ENCODE measurements at places on chromosomes 13 and 19.

DNA sequence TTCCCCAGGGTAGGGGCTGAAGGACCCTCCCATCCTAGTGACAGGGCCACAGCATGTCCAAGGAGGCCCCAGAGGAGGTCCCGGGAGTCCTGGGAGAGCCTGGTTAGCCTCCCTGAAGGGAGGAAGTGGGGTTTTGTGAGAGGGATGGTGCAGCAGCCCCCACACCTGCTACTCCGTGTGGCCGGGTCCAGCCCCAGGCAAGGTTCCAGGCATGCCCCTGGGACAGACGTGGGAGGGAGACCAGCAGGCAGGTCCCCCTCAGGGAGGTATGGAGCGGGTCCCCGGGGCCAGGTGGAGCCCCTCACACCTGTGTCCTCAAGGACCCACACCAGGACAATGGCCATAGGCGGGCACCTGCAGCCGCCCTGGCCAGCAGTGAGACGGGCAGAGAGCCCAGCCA lies 1.9 kb upstream of the F7 start:
- no peak for DNase-seq

GRCh38 chr13:57857945-57858344 lies 226.4 kb downstream of the PCDH17 start:
- DNase-seq: no peak

- no peak for DNase-seq
Observed at GRCh38 chr13:72186730-72187422, 319.9 kb upstream of the DACH1 start.

DNA sequence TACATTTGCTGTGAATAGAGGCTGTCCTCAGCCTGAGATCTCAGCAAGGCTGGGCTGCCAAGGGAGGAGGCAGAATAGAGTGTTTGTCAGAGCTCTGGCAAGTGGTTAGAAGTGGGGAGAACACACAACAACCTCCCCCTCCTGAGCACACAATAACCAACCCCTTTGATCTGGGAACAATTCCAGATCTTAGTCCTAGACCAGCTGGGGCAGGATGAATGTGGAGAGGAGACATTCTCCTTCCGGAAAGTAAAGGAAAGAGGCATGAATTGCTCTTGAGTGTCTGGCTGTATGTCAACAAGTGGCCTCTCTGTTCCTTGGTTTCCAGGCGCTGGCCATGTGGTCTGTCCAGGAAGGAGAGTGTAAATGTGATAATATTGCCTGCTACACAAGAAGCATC lies 114.9 kb upstream of the TMTC4 start:
- DNase-seq: peak; percentile 82

DNA sequence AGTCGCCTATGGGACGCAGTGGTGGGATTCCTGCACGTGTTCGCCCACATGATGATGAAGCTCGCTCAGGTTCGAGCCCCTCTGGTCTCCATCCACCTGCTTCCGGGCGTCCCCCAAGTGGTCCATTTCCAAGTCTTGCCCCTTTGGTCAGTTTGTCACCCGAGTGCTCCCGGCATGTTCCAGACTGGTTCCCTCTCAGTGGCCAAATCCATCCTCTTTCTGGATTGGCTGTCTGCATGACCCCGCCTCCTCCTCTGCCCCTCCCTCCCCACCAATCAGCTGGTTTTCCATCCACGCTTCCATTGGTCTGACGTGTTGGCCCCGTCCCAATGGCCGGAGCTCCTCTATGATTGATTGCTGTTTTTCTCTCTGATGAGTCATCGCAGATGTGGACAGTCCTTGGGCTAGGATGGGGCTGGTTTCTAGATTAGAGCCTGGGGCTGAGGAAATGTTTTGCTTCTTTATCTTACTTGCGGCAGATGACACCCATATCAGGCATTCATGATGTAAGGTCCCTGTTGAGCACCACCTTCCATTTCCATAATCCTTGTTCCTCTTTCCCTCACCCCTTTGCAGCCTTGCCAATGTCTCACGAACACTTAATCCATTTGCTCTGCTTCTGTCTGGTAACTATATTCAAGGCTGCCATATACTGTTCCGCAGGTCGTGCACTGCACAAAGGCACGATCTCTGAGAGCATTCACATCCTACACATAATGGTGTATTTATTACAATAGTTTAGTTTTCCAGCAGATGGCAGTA lies 73.8 kb downstream of the MAP4K1 start:
- DNase-seq: peak; percentile 51

GRCh38 chr13:66207610-66208009 lies 1022.5 kb downstream of the PCDH9 start:
- no peak for DNase-seq

- no peak for DNase-seq
Observed at GRCh38 chr19:6023085-6023682, 45.2 kb upstream of the RANBP3 start.

- DNase-seq: no peak
Observed at GRCh38 chr13:86569974-86570373, 770.8 kb upstream of the SLITRK6 start.

- no peak for DNase-seq
Observed at GRCh38 chr19:36527873-36528193, 238 bp downstream of the ZNF260 start.

GRCh38 chr13:79560954-79561353 lies 80.0 kb downstream of the NDFIP2 start:
- no peak for DNase-seq

GRCh38 chr19:56105090-56105701 lies 15.9 kb downstream of the ZNF787 start:
- no peak for DNase-seq

GRCh38 chr13:73684286-73684685 lies 449.9 kb downstream of the KLF12 start:
- peak; percentile 1 for DNase-seq

DNA sequence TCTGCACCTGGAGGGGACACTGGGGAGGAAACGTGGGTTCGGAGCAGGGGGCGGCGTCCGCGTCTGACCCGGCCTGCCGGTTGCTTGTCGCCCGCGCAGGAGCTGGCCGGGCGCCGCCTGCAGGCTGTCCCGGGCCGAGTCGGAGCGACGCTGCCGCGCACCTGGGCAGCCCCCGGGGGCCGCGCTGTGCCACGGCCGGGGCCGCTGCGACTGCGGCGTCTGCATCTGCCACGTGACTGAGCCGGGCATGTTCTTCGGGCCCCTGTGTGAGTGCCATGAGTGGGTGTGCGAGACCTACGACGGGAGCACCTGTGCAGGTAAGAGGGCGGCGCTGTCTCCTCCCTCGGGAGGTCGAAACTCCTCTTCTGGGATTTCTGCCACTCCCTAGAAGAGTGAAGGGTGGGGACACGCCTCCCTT lies 1.3 kb downstream of the ITGBL1 start:
- DNase-seq: peak; percentile 1

DNA sequence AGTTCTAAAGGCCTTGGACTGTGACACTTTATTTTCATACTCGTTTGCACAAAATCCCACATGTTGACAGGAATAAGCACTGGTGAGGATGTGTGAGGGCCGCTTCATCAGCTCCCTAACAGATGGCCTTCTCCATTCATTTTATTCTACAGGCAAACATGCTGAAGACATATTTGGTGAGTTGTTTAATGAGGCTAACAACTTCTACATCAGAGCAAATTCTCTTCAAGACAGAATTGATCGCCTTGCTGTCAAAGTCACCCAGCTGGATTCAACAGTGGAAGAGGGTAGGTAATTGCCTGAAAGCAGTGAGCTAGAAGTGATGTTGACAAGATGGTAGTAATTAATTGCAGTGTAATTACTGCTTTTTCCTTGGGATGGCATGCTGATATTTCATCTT lies 95.7 kb downstream of the GPR12 start:
- DNase-seq: peak; percentile 3

- no peak for DNase-seq
Observed at GRCh38 chr13:109610517-109610916, 175.9 kb downstream of the IRS2 start.

DNA sequence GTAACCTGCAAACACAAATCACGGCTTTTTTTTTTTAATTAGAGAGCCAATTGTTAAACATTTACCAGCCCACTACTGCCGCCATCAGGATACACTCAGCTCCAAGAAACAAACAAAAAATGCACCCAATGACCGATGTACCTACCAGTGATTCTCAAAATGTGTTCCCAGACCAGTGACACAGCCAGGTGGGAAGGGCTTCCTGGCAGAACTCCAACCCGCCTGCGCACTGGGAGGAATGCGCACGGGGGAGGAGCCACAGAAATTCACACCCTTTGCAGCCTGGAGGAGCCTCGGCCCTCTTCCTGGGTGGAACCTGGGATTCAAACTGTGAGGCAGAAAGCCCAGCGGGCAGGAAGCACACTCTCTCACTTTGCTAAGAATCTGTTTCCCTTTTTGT lies 255.9 kb downstream of the TBC1D4 start:
- no peak for DNase-seq

- no peak for DNase-seq
Observed at GRCh38 chr13:21616205-21616866, 12.4 kb upstream of the MICU2 start.

DNA sequence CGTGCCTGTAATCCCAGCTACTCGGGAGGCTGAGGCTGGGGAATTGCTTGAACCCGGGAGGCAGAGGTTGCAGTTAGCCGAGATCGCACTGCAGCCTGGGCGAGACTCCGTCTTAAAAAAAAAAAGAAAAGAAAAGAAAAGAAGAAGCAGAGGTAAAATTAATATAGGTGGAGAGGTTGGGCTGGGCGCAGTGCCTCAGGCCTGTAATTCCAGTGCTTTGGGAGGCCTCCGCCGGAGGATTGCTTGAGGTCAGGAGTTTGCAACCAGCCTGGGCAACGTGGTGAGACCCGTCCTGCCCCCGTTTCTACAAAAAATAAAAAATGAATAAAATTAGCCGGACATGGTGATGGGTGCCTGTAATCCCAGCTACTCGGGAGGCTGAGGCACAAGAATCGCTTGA lies 912 bp upstream of the TUBA3C start:
- DNase-seq: no peak

DNA sequence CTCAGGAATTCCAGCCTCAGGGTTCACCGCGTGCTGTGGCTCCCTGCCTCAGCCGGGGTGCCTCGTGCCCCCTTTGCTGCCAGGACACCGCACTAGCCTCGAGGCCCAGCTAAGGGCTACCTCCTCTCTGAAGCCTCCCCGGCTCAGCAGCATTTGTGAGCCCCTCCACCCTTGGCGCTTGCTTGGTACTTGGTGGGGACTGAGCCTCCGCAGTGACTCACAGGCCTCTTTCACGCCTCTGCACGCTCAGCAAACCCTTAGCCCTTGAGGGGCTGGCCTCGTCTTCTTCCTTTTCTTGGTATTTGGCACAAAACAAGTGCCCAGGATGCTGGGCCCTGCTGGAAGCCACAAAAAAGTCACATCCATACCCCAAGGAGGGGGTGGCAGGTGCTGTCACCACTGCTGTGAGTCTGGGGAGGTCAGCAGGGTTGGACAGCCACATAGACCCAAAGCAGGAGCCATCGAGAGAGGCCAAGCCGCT lies 85.4 kb upstream of the TM9SF2 start:
- no peak for DNase-seq

DNA sequence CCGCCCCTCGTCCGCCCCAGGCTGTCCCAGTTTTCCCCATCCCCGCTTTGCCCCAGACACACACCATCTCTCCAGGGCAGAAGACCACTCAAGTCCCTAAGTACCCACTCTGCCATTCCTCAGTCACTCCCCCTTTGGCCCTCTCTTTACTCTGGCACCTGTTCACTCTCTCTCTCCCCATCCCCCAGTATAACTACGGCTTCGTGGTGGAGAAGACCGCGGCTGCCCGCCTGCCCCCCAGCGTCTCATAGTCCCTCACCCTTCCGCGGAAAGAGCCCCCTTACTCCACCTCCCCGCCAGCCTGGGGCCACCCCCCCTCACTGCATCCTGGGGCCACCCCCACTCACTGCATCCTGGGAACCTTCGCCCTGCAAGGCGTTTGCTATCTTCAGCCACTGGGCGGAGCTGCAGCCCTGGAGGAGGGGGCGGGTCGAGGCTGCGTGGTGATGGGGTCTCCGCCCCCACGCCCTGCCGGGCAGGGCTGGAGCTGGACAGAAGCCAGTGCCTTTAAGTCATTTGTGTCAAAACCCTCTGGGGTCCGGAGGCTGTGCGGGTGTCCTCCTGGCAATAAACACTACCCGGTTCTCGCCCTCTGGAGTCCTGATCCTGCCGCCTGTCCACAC lies 5.0 kb downstream of the MVB12A start:
- DNase-seq: peak; percentile 38

GRCh38 chr13:110374431-110375370 lies 67.6 kb downstream of the COL4A2 start:
- DNase-seq: no peak

DNA sequence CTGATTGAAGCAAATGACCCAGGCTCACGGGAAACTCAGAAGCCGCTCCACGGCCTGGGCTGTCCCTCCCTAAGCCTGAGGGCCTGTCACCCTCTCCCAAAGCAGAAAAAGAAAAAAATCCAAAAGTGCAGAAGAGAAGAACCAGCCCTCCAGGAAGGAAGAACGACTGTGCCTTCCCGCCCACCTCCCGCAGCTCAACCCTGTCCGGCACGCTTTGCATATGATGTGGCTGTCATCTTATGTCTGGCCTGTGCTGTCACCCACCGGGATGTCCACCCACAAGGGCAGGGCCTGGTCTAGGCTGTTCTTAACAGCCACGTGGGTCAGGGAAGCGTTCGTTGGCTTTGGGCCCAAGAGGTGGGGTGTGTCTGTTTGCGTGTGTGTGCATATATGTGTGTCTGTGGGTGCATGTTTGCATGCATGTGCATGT lies 13.7 kb downstream of the ZBTB7A start:
- no peak for DNase-seq

DNA sequence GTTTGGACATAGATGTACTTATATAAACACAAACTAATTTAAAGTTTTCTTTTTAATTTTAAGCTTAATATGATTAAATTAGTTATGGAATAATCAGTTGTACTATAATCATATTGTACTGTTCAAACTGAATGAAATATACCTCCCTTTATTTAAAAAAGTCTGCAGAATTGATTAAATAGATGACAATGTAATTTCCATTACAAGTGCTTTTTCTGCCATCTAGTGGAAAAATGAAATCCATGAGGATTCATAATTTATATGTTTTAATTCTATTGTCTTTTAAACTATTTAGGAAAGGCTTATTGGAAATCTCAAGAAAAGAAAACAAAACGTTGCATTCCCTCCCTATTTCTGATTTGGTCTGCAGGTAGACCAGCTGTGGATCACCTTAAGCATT lies 30.9 kb downstream of the MZT1 start:
- peak; percentile 7 for DNase-seq

DNA sequence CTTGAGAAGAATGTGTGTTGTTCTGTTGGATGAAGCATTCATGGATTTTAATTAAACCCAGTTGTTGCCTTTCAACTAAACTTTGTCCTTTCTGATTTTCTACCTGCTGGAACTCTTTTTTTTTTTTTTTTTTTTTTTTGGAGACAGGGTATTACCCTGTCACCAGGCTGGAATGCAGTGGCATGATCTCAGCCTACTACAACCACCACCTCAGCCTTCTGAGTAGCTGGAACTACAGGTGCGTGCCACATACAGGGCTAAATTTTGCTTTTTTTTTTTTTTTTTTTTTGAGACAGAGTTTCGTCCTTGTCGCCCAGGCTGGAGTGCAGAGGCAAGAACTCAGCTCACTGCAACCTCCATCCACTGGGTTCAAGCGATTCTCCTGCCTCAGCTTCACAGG lies 6.9 kb downstream of the ZNF791 start:
- DNase-seq: no peak

Measured in NCI-H510A treated with DMSO at 0.1 percent for 48 hours (cell line).